Hematopoietic multipotent progenitor cell treated with erythropoietin and hydrocortisone succinate and interleukin-3 and kit ligand, for 15 days (in vitro differentiated cells): ENCODE measurements at places on chromosomes 4 and X.

DNA sequence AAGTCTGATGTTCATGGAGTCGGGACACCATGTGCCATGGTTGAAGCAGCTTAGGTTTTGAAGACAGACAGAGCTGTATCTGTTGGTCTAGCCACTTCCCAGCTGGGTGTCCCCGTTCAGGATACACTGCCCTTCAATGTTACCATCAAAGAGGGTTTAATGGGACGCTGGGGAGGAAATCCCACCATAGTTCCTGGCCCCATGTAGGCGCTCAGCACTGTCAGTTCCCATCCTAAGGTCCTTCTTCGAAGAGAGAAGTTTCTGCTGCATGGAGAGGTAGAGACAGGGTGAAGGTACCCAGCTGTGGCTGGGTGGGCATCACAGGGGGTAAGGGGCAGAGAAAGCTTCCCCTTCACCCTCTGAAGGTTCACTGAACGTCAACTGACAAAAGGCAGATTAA is 3.7 kb downstream of the MGST2 start:
- DNase-seq, result no peak

DNA sequence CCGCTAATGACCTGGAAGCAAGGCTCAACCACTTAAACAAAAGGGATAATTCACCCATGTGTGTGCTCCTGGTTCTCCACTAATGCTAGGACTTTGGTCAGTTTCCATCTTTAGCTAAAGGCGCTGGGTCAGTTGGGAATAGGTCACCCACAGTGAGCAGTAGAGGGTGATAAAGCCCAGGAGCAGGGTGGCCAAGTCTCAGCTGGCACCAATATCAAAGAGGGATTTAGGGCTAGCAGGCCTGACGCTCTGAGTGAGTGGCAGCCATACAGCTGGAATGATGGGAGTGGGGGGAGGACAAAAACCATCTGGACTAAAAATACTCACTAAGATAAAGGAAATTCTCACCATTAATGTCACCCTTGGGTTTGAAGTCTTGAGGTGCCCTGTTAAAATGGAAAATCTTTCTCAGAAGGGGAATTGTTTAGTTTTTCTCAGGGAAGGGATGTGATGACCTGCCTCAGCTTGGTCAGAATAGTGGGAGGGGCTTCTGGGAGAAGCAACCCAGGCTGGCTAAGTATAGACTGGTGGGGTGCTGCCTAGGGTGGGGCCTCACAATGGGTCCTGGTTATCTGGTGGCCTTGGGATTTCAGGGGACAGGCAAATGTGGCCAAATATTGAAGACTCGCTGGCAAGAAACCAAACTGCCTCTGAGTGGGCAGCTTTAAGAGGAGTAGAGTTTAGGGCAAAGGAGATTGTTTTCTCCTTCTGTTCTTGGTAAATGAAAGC is 47.1 kb downstream of the TSC22D3 start:
- no peak for DNase-seq

DNA sequence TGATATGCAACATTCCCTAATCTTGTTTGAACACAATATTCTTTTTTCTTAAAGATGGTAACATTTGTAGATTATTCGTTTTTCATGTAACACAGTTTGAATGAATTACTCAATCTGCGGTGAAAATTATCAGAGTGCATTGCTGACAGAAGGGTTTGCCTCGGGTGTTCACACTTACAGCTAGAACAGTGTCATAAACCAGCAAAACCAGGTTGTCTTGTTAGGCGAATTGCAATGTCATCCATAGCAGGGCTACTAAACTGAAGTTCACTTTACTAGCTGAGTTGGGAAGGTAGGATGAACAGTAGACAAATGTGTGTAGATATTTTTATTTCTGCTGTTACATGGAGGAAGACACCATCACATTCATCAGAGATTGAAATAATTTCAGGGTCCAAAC is 98.9 kb downstream of the SLC39A8 start:
- DNase-seq, result no peak

DNA sequence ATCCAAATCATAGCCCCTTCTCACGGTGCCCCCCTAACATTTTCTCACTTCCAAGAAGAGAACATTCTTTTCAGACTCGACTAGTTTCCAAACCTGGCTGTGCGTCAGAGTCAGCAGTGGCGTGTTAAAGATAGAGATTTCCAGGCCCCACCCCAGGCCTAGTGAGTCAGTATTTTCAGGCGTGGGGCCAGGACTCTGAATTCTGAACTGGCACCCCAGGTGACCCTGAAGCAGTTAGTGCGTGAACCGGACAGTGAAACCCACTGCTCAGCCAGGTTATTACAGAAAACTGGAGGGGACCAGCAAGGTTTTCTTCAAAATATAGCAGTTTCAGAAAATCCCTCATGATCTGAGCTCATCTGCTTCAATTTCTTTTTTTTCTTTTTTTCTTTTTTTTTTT is 35.0 kb upstream of the BCOR start:
- DNase-seq, result peak; percentile 83

DNA sequence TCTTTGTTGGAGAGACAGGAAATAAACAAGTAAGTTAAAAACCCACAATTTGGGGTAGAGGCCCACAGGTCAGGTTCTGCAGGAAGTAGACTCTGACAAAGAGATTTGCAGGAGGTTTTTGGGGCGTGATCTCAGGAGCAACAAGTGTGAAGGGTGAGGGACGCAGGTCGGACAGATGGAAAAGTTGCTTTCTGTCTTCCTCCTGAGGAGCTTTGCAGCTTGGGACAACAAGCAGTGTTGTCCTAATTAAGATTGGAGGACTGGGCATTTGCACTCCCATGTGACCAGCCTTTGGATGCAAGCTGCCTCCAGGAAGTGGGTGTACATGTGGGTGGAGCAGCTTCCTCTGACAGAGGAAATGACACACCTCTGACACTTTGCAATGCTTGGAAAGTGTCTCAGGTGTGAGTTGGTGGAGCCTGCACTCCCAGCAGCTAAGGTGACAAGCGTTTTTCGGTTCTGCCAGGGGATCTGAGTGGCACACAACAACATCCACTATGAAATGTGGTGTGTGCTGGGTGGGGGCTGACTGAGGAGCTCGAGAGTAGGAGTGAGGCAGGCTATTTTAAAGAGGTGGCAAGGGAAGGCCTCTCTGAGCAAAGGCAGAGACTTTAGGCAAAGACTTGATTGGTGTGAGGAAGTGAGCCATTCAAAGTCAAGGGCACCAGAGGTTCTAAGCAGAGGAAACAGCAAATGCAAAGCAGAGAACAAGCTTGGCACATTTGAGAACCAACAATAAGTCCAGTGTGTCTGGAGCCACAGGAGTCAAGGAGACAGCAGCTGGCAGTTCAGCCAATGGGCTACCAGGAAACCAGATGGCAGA is 339.8 kb upstream of the GATB start:
- DNase-seq, result no peak

GRCh38 chr4:87530868-87531267 is 1.7 kb upstream of the SPARCL1 start:
- no peak for DNase-seq

- no peak for DNase-seq
Observed at GRCh38 chr4:90443231-90443630, 316.0 kb downstream of the CCSER1 start.

DNA sequence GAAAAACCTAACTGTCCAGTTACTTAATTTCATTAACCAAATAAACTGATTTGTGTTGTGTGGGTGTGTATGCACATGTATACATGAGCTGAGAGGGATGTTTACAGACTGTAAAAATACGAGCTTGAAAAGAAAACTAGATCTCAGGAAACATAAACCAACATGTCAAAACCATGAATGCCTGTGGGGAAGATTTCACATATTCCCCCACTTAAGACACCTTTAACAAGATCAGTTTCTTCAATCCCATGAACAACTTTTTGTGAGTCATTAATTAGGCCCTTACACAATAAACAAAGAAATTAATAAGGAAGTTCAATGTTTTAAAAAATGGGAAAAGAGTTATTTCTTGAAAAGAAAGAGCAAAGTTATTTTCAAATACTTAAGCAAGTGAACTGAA is 170.8 kb downstream of the ZNF674 start:
- DNase-seq, result no peak

GRCh38 chr4:2829321-2829932 is 14.2 kb upstream of the ADD1 start:
- no peak for DNase-seq

GRCh38 chr4:175807547-175807946 is 4.5 kb downstream of the GPM6A start:
- DNase-seq, result no peak

DNA sequence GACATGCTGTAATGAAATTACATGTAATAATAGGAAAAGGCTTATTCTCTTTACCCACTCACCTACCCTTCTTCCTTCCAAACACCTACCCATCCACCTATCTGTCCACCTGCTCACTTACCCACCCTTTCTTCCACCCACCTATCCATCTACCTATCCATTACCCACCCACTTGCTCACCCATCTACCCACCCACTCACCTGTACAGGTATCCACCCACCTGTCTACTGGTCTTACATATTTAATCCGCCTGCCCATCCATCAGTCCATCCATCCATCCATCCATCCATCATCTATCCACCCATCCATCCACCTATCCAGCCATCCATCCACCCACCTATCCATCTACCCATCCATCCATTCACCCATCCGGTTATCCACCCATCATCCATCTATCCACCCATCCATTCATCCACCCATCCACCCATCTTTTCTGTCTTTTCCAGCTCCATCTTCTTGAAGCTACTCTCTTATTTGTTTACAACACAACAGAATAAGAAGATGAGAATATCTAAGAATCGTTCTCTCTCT is 133.3 kb upstream of the STX18 start:
- no peak for DNase-seq

DNA sequence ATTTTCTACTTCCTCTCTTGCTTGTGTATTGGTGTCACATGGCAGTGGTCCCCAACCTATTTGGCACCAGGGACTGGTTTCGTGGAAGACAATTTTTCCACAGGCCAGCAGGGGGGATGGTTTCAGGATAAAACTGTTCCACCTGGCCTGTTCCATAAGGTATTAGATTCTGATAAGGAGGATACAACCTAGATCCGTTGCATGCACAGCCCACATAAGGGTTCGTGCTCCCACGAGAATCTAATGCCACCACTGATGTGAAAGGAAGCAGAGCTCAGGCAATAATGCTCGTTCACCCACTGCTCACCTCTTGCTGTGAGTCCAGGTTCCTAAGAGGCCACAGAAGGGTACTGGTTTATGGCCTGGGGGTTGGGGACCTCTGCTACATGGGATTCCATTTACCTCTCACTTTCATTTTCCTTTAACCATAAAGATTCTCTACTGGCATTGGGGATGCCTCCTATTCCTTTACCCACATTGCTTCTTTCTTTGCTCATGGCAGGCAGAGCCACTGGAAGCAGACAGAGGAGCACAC is 38.1 kb downstream of the SEC31A start:
- no peak for DNase-seq

DNA sequence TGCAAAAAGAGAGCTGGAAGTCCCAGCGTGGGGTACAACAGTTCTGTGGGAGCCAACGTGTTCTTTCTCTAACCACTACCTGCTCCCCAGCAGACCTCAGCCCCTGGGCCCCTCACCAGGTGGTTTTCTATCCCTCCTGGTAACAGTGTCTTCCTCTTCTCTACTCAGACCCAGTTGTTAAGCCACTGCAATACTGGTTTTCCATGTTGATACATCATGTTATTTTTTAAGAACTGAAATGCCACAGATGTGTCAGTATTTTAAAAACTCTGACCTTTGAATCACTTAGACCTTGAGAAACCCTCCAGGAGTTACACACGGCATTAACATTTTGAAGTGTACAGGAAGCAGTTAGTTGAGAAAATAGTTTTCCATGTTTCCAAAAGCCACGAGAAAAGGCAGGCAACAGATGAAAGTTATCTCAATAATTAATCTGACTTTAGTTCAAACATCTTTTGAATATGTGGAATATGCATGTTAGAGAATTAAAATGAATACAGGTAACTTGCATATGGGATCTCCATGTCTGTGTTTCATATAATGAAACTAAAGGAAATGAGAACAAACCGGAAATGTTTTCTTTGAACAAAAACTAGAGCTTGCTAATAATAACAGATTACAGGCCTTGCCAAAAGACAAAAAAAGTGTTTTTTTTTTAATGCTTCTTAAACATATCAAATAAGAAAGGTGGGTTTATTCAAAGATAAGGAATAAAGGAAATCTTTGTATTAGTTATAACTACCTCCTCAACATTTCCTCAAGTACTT is 108.8 kb downstream of the ZNF827 start:
- DNase-seq, result no peak

- DNase-seq, result no peak
Observed at GRCh38 chrX:25573631-25574030, 557.9 kb upstream of the ARX start.

GRCh38 chr4:152039023-152039481 is 278.2 kb upstream of the GATB start:
- DNase-seq, result no peak

GRCh38 chr4:147034372-147034771 is 88.7 kb upstream of the TTC29 start:
- no peak for DNase-seq

DNA sequence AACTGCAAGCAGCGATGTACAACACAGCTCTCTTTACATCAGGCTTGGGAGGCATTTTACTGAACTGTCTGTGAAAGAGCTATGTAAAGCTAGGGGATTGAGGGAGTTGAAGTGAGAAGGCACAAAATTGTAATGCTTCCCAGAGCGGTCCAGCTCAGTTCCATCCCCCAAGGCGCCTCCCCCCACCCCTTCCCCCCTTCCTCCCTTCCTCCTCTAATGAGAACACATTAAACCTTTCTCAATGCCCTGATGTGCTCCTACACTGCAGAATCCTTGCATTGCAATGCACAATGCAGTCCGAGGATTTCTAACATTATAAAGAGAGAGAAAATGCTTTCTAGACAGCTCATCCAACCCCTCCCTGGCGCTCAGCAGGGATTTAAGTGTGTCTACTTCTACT is 73.9 kb downstream of the CXXC4 start:
- no peak for DNase-seq

DNA sequence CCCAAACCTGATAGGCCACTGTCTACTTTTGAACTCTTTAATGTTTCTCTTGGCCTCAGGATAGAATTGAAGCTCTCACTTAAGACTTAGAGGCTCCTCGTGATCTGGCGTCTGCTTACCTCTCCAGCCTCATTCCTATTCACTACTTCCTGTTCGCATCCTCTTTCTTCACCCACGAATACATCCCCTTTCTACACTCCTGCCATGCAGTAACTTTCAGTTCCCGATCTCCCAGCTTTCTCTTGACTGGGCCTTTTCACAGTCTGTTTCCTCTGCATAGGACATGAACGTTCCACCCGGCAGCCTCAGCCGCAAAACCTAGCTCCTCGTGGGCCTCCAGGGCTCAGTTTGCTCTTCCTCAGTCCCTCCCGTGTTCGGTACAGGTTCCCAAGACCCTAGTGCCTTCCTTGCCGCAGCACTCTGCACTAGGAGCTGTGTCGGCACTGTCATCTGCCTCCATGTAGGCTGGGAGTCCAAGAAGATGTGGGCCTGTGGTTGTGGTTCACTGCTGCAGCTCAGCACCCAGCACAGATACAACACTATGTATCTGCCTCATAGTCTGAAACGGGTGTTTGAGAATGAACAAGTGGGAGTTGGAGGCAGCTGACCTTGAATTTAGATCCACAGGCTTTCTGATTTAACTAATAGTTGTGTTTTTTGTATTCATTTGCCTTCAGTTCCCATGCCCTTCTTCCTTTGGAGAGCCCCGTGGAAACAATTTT is 15.8 kb downstream of the RPL39 start:
- no peak for DNase-seq

GRCh38 chr4:2066011-2066551 is 7.0 kb downstream of the NAT8L start:
- no peak for DNase-seq
